ENCODE measurements at places on chromosomes 2 and 18.

GRCh38 chr18:45802814-45803492 lies 22.5 kb upstream of the SIGLEC15 start:
- peak; percentile 73 for DNase-seq

DNA sequence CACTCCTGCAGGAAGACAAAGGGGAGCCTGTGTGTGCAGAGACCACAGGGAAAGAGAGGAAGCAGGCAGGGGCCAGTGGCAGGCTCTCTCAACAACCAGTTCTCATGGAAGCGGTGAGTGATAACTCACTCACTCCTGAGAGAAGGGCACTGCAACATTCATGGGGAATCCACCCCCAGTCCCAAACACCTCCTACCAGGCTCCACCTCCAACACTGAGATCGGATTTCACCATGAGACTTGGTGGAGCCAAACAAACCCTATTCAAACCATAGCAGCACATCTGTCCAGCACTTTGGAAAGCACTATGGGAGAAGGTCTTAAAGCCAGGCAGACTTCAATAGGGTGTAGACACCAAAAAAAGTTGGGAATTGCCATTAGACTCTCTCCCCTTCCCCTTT lies 345.7 kb upstream of the SPRED2 start:
- DNase-seq, result no peak

GRCh38 chr18:34115409-34116081 lies 109.2 kb downstream of the NOL4 start:
- DNase-seq, result no peak

DNA sequence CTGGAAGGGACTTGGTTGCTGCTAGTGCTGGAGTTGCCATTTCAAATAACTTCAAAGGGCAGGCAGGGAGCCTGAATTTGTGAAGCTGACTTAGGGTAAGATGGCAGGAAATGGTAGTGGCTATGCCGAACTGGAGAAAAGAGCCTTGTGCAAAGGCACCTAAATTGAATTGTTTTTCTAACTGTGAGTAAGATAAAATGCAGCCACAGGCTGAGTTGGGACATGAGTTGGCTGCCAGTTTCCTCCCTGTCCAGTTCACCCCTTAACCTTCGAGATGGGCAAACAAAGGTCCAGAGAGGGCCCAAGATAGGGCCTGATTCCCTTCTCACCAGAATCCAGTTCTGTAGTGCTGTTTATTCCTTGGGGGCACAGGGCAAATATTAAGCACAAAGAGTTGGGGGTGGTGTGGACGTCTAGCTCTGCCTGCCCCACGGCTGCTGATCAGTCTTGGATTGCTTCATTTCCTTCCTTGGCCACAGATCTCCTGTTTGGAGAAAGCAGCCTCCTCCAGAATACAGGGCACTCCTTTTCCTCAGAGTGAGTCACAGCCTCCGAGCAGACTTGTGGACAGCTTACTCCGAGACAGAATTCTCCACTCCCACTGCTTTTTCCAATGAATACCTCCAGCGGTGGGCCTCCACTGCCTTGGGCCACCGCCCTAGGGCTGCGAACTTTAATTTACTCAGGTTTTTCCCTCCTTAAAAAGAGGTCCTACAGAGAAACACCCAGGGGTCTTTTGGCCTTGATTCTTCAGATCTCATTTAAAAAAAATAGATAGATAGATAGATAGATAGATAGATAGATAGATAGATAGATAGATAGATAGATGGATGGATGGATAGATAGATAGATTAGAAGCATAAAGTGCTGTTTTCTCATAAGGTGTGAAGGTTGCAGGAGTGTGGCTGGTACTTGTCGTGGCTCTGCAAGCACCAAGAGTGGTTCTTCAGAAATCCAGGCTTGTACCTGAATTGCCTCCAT lies 18.4 kb upstream of the SLC20A1 start:
- peak; percentile 65 for DNase-seq

- no peak for DNase-seq
These were observed 103.4 kb downstream of the HDAC4 start for GRCh38 chr2:239297142-239298004.

DNA sequence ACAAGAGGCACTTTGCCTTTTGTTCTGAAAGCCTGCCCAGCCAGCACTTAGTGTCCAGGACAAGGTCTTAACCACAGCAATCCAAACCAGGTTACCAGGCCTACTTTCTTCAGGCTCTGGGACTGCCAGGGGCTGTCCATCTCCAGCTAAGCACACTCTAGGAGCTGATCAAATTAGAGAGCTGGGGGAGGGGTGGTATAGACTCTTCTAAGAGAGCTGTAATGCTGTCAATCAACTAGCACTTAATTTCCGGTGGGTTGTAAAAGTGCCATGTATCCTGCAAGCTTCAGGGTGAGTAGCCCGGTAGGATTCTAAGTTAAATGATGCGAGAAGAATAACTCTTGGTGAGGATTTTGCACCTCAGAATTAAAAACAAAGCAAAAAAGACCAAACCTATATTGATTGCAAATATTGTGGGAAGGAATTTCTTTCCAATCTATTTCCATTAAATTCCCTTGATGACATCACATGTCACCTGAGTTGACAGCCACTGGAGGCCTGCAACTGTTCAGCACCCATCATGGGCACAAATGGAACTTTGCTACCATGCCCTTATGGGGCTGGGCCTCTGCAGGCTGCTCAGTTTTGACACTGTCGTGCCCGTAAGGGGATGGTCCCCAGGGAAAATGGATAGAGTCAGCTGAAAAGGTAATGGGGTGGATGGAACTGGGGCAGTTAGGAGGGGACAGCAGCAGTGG lies 8.7 kb upstream of the COX7A2L start:
- no peak for DNase-seq

DNA sequence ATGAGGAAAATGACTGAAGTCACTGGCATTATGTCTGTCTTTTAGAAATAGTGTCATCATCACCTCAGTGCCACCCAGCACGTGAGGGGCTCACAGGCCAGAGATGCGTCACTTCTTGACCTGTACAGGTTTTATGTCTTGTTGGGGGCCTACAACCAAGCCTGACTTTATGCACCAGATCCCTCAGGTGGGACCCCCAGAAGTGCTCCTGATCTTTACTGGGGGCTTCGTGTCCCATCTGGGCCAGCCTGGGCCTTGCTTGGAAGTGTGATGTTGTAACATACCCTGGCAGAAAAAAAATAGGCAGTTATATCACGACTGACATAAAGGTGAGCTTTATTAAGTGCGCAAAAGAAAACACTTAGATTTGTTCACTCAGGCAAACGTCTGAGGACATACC lies 21.5 kb upstream of the GNAL start:
- no peak for DNase-seq

GRCh38 chr2:112728378-112729175 lies 7.8 kb downstream of the NT5DC4 start:
- no peak for DNase-seq

DNA sequence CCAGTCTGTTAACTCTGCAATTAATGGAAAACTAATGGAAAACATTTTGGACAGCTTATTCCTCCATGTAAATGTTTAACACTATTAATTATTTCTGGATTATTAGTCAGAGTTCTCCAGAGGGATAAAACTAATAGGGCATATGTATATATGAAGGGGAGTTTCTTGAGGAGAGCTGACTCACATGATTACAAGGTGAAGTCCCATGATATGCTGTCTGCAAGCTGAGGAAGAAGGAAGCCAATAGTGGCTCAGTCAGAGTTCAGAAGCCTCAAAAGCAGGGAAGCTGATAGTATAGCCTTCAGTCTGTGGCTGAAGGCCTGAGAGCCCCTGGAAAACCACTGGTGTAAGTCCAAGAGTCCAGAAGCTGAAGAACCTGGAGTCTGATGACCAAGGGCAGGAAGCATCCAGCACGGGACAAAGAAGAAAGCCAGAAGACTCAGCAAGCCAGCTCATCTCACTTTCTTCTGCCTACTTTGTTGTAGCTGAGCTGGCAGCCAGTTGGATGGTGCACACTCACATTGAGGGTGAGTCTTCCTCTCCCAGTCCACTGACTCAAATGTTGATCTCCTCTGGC lies 136.0 kb downstream of the PTH2R start:
- no peak for DNase-seq

DNA sequence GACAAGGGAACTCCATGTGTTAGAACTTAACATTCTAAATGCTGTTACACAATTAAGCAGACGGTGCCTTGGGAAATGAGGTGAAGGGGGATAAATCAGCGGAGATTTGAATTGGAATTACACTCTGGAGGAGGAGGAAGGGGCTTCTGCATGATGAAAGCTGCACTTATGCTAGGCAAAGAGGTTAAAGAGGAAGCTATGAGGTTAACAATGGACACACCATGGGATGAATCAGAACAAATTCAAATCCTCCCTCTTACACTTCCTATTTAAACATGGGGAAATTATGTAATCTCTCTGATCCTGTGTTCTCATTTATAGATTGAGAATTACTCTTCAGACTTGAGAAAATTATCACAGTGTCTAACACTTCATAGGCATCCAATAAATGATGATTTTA lies 121.5 kb upstream of the SIX2 start:
- no peak for DNase-seq

DNA sequence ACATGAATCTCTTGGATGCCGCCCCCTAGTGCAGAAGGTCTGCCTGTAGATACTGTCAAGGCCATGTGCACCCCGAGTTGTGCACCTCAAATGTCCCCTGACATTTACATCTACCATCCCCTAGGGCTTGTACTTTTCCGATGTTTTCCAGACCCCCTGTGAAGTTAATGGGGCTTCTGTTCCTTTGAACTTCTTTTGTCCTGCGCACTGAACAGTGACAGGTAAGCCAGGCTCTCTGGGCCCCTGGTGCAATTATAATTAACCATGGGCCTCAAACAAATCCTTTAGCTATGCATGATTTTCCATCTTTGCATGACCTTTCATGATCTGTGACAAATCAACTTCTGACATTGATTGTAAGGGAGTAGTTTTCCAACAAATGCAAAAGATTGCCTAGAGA lies 158.4 kb downstream of the FHOD3 start:
- DNase-seq, result no peak

DNA sequence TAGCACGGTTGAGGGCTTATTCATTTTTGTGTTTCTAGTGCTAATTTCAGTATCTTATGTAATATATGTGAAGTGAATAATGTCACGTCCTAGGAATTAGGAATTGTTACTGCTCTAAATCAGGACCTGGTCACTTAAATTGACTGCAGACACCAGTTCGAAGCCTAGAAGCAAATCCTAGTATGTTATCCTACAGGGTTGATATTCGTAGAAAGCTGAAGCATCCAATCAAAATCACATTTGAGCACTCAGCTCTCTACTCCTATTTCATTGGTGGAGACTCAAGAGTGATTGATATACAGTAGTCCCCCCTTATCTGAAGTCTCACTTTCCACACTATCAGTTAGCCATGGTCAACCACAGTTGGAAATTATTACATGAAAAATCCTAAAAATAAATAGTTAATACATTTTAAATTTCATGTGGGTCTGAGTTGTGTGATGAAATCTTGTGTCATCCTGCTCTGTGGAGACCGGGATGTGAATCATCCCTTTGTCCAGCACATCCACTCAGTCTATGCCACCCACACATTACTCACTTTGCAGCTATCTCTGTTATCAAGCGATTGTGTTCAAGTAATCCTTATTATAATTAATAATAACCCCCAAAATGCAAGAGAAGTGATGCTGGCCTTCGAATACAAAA lies 35.2 kb upstream of the SCN9A start:
- no peak for DNase-seq

GRCh38 chr2:235677937-235678336 lies 184.1 kb downstream of the AGAP1 start:
- DNase-seq, result no peak

GRCh38 chr18:1302861-1303260 lies 398.2 kb downstream of the ADCYAP1 start:
- no peak for DNase-seq

- DNase-seq, result peak; percentile 23
These were observed 120.1 kb downstream of the CYP26B1 start for GRCh38 chr2:72027426-72028161.

DNA sequence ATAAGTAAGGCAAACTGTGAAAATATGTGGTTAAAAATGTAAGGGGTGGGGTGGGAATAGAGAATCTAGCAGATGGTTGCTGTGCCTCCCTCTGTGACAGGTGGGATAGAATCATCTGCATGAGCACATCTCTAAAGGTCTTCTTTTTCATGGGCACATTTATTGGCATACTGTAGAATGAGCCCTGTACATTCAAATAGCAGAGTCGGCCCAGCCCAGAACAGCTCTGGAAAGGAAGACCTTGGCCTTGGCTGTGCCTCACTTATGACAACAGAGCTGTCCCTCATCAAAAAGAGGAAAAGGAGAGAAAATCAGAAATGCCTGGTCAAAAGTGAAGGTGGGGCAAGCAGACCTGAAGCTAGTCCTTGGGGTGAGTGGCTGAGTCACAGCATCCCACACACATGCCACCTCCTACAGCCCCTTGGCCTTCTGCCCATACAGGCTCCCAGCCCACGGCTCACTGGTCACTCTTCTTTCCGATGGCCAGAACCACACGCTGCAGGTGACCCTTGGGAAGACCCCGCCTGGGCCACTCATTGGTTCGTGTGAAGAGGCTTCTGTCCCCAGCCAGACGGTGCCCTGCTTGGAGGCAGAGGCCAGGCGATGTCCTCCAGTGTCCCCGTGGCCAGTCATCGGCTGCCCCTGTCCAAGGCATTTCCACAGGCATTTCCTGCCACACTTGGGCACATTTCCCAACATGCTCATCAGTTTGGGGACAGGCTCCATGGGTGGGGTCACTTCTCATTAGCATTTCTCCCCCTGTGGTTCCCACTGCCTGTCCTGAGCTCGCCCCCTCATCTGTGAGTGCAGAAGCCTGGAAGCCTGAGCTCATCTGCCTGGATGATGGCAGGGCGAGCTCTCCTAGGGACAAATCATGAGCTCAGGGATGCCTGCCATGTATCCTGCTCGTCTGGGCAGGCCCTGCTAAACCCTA lies 113.6 kb downstream of the MCFD2 start:
- DNase-seq, result no peak

GRCh38 chr18:32139835-32140283 lies 48.2 kb downstream of the RNF138 start:
- no peak for DNase-seq

DNA sequence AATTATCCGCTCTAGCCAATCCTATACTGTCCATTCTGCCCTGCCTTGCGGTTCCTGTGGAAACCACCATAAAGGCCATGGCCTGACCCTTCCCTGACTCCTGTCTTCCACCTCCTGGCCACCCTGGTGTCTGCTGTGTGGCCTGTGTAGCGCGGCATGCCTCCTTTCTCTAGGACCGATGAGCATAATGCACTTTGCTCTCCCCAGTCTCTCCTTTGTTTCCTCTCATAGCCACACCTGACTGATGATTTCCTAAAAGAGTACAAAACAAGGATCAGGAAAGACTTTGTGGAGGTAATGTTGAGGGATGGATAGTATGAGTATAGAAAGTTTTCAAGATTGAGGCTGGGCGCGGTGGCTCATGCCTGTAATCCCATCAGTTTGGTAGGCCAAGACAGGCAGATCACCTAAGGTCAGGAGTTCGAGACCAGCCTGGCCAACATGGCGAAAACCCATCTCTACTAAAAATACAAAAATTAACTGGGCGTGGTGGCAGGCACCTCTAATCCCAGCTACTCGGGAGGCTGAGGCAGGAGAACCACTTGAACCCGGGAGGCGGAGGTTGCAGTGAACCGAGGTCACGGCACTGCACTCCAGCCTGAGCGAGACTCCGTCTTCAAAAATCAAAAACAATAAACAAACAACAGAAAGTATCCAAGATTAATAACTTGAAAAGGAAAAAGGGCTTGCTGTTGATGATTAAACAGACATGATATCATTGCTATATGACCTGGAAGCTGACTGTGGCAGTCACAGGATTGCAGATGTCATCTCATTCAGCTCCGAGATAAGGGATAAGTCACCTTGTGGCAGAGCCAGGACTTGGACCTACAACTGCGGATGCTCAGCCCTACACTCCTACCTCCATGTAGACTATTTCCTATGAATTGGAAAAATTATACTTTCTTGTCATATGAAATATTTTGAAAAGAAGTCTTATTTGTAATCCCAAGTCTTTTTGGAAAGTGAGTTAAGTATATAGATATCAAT lies 16.6 kb downstream of the SOWAHC start:
- DNase-seq, result no peak

- no peak for DNase-seq
These were observed 5.3 kb downstream of the MLPH start for GRCh38 chr2:237492137-237492890.
